NCI-H1694 treated with DMSO at 0.1 percent for 48 hours (cell line): ENCODE measurements at places on chromosomes 3 and 15.
A peak's percentile ranks its signal among the peaks of the same experiment; 100 is the strongest.

- no peak for DNase-seq
Measured at GRCh38 chr3:143344516-143345165, 225.1 kb downstream of the CHST2 start.

- no peak for DNase-seq
Measured at GRCh38 chr3:148004331-148004730, 595.2 kb downstream of the ZIC1 start.

GRCh38 chr3:142953443-142953842 is 10.0 kb downstream of the PAQR9 start:
- DNase-seq, result no peak

- no peak for DNase-seq
Measured at GRCh38 chr15:89217031-89217430, 4.3 kb downstream of the RLBP1 start.

GRCh38 chr3:19173945-19174344 is 25.6 kb downstream of the KCNH8 start:
- DNase-seq, result no peak

- no peak for DNase-seq
Measured at GRCh38 chr15:91228890-91229289, 128.8 kb downstream of the SV2B start.

GRCh38 chr3:159030138-159030670 is 228.3 kb downstream of the MFSD1 start:
- no peak for DNase-seq

GRCh38 chr3:52721002-52721729 is 15.3 kb downstream of the SPCS1 start:
- DNase-seq, result peak; percentile 3

- DNase-seq, result no peak
Measured at GRCh38 chr3:105836533-105836932, 32.3 kb downstream of the CBLB start.

DNA sequence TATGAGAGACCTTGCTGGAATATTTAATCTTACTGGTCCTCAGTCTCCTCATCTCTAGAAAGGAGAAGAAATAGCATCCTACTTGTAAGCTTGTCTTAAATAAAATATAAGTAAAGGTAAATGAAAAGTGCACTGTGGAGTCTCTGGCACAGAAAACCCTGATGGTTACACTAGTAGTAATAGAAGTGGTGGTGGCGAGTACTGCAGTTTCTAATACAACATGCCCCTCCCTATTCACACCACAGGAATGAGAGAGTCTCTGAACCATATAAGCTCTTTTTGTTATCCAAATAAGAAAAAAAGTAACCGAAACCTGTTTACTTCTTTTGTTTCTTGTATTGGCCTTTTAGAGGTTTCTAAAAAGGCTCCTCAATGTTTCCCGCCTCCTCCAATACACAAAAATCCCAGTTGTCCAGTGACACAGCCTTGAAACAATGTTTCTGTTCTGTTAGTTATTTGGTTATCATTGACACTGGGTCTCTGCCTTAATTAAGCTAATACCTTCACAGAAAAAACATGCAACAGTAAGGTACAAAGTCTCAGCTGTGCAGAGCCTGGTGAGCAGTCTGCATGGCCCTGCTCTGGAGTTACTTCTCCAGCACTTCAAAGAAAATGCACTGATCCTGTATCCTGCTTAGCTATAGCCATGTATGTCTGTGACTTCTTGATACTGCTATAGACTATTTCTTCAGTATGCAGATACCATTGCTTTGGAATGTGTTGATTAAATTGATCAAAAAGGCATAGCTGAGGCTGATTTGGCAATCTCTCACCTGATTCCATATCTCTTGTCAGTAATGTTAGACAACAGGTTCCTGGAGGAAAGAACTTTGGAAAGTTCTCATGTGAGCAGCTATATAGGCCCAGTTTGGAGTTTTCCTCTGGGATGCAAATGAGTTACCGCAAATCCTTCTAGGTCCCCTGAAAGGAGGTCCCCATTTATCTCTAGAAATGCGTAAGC is 315.6 kb upstream of the IL12A start:
- no peak for DNase-seq

- no peak for DNase-seq
Measured at GRCh38 chr3:169389925-169390253, 273.6 kb downstream of the MECOM start.

GRCh38 chr3:155805204-155805801 is 775 bp downstream of the C3orf33 start:
- DNase-seq, result no peak

DNA sequence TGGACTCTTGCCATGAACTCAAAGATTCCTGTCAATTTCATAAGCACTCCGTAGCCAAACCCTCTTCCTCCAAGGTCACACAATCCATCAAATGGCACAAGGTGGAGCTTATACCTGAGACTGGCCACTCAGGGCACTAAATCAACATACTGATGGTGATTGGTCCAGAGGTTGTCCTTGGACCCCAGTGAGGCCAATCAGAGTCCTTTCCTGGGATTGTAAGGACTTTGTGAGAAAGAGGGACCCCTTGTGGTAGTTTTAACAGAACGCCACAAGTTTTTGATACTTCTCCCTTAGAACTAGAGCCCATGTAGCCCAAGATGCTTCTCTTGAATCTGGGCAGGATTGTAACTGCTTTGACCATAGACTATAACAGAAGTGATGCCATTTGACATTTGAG is 44.4 kb upstream of the LARS2 start:
- no peak for DNase-seq

DNA sequence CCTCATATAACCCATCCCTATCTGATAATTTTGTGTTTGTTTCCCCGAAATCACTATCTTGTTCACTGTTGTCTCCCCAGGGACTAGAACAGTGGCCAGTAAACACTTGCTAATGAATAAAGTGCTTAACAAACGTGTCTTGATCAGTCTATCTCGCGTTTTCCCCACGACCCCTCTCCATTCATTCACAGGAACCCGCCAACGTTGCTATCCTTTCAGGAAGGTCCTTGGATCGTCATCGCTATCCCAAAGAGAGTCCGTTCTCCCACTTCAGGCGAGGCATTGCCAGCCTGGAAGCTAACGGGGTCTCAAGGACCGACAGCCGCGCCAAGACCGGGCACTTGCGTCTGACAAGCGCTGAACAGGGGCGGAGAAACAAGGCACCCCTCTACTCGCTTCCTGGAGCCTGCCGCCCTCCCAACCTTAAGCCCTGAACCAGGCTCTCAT is 344 bp downstream of the LINS1 start:
- DNase-seq, result no peak

DNA sequence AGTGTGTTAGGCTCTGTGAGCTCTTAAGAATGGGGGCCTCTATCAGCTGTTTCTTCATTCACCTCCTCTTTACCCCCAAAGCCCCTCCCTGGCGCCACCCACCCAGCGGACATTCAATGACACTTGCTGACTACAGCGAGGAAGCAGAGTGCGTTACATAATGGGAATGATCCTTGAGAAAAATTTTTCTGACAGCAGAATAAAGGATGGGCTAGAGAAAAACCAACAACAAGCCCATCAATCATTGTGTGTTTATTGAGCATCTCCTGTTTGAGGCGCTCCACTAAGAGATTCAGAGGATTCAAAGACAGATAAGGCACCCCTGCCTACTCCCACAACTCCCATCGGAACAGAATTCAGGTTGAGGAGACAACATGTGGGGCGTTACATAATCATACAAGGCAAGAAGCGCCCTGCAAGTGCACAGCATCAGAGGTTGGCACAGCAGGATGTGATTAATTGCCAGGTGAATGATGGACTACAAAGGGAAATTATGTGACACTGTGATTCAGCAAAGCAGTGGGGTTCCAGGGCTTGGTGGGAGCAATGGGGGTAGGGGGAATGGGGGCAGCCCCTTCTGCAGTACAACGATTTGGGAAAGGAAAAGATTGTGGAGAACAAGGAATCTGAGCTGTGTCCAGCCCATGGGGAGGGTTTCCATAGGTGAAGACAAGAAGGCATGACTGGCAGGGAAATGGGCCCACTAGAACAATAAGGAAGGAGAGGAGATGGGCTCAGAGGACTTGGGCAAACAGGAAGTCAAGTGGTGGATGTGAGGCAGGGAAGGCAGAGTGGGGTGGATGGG is 141.3 kb upstream of the ATP2B2 start:
- DNase-seq, result no peak

DNA sequence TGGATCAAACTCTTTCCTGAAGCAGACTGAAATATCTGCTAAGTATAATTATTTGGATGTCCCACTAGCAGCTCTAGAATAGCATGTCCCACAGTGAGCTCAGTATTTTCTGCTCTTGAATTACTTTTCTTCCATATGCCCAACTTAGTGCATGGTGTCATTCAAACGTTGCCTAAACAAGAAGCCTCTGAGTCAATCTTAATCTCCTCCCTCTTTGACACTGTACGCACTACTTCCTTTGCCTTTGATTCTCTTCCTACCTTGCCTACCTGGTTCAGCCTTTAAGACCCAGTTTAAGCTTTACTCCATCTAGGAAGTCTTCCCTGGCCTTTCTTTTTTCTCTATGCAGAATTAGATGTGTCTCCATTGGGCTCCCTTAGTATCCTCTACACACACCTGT is 54.5 kb downstream of the SEC22A start:
- no peak for DNase-seq

DNA sequence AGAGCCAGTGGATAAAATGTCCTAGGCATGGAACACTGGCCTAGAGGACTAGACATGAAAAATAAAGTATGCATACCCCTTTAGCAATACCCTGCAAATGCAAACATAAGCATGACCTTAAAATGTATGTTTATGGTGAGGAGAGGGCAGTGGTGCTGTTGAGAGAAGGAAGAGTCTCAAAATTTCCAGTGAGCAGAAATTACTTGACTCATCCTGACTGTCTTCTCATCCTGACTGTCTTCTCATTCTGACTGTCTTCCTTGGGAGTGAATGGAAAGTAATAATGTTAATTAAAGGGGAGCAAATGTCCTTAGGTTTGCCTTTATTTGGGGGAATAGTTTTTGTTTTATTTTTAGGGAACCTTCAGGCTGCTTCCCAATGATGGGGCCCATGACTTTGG is 121.5 kb upstream of the GALNT15 start:
- DNase-seq, result no peak

DNA sequence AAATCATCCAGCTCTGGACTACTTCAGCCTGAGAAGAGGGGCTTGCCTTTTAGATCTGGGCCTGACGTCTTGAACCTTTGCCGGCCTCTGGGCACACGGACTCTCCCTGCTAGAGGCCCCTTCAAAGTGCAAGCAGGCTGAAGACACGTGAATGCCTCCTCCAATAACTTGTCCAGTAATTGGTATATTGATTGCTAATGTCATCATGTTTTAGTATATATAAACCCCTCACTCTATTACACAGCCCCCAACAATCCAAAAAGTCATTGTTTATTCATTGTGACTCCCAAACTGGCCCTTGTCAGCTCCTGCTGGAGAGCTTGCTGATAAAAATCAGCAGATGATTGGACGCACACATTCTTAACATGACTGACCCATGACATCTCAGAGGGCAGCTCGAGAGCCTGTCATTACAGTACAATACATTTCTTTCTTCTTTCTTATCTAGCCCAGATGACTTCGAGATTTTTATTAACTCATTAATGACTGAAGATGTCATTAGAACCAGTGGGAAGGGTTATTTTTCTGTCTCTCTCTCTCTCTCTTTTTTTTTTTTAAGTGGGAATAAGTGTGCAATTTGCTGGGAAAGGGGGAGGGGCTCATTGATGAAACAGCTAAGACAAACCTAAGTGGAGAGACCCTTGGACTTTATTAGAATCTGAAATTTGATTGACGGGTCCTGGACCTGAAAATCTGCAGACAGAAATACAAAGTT is 65.5 kb upstream of the NR2F2 start:
- no peak for DNase-seq

GRCh38 chr3:127389420-127389819 is 101.6 kb upstream of the PRR20G start:
- DNase-seq, result no peak

DNA sequence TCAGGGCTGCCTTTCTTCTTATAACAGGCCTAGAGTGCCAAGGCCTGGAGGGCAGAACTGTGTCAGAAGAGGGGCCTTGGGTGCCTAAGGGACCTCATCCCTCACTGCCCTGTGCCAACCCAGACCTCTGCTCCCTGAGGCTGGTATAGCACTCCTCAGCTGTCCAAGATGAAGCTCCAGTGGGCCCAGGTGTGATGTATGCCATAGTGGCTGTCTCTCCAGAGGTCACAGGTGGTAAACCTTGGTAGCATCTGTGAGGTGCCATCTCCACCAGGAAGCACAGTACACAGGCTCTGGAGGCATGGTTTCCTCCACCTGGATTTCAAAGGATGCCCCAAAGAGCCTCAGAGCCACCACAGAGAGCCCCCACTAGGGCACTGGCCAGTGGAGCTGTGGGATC is 12.3 kb upstream of the KLHL40 start:
- DNase-seq, result no peak

DNA sequence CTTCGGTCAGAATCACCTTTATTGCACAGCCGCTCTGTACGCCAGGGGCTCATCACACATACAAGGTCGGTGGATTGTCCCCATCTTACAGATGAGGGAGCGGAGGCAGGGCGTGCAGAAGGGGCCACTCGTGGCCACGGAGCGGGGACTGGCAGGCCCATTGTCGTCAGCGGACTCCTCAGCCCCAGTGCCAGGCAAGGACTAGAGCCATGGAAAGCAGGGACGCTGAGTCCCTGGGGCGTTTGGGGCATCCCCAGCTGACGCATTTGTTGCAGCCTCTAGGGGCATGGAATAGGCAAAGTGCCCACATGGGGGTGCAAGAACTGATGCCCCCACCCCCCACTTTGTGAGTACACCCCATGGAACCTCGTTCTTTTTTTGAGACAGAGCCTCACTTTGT is 29.8 kb upstream of the FURIN start:
- DNase-seq, result no peak

DNA sequence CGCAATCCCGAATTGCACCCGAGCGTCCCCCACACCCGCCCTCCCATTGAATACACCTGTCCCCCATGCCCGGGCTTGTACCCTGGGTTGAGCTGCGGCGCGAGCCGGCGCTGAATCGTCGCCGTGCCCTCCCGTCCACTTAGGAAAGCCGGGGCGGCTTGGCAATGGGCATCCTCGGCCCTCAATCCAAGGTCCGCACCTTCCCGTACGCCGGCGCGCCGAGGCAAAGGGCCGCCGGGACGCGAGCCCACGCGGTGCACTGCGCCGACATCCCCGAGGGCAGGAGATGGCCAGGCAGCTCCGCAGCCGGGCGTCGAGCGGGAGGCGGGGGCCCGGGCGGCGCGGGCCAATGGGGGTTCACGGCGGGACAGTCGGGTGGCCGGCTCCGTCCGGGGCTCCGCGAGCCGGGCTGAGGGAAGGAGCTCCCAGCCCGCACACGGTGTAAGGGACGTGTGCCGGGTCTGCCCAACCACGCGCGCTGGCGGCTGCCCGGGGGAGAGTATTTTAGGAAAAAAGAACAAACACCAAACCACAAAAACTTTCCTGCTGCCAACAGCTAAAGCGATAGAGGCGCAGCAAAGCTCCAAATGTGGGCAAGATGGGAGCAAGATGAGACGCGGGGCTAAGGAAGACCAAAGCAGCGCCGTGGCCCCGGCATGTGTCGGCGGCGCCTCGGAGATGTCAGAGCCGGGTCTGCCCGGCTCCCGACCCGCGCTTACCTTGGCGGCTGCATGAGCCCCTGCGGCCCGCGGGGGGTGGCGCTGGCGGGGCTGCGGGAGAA is 621 bp downstream of the RGMA start:
- no peak for DNase-seq

GRCh38 chr15:74176262-74177214 is 3.0 kb downstream of the ISLR start:
- peak; percentile 22 for DNase-seq
